ENCODE measurements at places on chromosomes 7 and 10.
A peak's percentile ranks its signal among the peaks of the same experiment; 100 is the strongest.

DNA sequence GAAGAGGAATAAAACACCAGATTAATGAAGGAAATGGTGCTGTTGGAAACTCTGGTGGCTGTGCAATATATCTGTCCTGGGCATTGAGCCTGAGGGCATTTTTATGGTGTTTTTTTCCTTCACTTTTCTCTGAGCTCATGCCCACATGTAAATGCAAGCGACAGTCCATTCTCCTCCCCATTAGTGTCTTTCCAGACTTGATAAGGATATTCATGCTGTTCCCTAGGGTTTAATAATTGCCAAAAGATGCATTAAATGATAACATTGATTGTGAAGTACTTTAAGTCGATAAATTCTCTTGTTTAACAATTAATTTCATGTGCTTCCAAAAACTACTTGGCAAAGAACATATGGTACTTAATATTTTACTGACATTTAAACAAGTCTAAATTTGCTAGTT, 384.7 kb downstream of the MDFIC start:
- DNase-seq: no peak

GRCh38 chr7:1368682-1369571, 90.3 kb downstream of the MICALL2 start:
- DNase-seq: peak; percentile 74

DNA sequence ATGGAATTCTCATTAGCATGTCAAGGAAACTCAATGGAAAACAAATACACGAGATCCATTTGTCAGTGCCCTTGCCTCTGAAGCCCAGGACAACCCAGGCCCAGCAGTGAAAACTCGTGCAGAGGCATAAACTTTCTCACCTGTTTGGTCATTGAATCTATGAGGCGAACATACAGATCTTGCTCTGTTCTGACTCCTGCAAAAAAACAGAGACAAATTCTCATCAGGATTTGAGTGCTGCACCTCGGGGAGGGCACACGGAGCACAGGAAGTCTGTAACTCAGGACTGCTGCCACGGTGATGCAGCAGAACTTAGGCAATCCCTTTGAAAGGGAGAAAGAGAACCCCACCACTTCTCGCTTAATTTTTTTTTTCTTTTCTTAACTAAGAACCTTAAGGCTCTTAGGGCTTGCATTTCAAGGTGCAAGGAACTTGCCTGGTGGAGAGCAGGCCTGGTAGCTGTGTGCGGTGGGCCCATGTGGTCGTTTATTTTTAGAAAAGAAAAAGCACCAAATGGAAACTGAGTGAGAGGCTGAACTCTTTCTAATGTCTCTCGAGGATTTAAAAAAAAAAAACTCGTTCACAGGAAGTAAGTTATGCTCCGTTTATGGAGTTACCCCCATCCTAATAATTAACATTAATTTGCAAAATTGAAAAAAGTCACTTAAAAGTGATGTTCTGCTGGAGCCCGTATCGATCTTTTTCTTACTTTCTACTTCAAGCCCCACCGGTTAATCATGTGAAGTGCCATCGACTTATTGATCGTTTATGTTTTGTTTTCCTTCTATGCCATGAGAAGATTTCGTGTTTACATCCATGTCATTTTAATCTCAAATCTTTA, 1.8 kb downstream of the EBF3 start:
- no peak for DNase-seq

DNA sequence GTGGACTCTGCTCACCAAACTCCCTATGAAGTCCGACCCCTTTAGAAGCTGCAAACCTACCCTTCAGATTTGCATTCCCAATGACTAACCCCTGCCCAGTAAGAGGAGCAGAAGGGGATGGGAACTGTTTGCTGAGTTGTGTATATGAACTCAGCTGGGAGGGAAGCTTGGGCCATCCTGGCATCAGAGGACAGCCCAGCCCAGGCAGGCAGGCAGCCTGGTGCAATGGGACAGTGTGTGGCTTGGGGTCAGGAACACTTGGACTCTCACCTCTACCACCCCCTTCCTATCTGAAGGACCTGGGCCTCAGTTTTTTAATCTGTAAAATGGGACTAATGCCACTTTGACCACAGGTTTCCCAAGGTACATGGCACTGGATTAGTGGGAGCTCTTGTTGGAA, 147.4 kb upstream of the GPR26 start:
- no peak for DNase-seq

DNA sequence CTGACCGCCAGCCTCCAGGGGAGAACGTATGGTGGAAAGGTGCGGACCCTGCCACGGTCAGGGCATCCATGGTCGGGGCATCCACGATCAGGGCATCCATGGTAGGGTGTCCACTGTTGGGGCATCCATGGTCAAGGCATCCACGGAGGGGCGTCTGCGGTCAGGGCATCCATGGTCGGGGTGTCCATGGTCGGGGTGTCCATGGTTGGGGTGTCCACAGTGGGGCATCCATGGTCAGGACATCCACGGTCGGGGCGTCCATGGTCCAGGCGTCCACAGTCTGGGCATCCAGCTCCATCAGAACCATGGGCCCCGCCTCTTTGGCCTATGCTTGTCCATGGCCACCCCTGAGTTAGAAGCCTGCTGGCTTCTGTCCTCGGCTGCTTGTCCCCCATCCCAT, 148.1 kb downstream of the ADARB2 start:
- no peak for DNase-seq

- DNase-seq: no peak
Measured at GRCh38 chr7:11232462-11232861, 258.8 kb downstream of the PHF14 start.

DNA sequence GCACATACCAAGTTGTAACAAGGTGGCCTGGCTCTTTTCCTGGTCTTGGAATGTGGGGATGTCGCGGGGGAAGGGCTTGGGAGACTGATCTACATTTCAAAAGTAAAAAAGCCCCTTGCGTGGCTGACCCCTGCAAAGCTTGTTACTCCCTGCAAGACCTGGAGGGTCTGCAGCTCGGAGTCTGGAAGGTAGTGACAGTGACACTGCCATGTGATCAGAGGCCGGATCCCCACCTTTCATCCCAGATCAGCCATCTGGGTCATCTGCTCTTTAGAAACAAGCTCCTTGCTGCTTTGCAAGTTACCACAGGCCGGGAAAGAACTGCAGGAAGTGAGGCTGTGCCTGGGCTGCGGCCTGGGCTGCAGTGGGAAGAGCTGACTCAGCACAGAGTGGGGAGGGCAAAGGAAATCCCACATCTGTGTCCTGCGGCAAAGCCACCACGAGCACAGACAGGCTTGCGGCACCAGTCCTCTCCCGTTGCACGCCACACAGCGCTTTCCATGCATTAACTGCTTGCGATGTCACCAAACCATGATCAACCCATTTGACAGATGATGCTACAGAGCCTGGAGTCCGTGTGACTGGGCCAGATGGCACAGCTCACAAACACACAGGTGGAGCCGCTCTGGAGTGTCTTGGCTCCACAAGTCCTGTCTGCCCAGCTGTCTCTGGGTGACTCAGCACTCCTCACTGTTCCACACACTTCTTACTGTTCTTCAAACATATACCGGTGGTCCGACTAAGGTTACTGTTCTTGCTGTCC, 97.7 kb downstream of the SH3PXD2A start:
- DNase-seq: peak; percentile 75

DNA sequence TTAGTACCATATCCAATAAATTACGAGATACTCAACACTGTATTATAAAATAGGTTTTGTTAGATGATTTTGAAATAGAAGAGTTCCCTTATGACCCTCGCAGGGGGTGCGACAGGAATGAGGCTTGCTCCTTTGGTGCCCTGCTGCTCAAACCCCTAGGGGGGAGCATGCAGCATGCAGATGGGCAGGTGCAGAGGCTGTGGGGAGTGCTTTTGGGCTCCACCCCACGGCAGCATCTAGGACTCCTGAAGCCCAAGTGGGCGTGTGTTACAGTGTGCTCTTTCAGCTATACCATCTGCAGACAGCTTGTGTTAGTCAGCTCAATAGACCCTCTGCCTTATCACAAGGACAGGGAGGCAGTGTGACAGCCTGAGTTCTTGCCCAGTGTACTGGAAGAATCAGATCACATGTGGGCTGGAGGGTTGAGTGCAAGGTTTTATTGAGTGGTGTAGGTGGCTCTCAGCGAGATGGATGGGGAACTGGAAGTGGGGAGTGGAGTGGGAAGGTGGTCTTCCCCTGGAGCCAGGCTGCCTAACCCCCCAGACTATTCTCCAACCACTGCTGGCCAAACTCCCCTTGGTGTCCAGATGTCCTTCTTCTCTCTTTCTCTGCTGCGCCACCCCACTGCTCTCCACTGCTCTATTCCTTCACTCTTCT, 3.1 kb upstream of the MRC1 start:
- DNase-seq: peak; percentile 77

- no peak for DNase-seq
Measured at GRCh38 chr10:32241946-32242345, 105.0 kb downstream of the EPC1 start.

DNA sequence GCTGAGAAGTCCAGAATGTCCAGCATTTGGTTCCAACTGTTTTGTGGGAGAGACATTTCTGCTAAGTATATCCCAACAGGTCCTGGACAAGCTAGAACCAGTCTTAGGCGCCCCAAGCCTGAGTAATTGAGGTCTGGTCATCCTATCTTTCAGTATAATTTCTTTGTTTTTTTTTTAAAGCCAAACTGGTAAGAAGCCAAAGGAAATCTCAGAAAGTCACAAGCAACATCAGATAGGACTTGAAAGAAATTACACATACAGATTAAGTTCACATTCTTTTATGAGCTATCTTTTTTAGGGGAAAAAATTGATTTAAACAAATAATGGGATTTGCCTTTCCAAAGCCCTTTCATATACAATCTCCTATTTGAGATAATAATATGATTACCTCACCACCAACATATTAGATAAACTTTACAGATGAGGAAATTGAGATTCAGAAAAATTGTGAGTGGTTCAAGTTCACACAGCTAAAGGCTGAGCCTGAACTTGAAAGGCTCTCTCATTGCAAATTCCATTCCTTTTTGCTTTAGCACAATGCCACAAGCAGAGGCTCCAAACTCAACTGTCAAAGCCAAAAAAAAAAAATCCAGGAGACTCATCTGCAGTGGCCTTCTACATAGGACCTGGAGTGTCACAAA, 15.0 kb downstream of the PDLIM1 start:
- DNase-seq: no peak

- peak; percentile 80 for DNase-seq
Measured at GRCh38 chr7:51430480-51431086, 114.0 kb upstream of the COBL start.

DNA sequence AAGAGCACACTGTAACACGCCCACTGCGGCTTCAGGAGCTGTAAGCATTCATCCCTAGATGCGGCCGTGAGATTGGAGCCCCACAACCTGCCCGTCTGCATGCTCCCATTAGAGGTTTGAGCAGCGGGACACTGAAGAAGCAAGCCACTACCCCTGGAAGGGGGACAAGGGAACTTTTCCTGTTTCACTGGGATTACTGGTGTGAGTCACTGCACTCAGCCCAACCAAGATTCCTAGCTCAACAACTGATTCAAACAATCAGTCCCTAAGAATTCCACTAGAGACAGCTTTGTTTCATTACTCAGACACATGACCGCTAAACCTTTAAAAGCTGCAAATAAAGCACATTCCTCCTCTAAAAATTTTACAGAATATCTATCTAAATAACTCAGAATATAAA, 69.8 kb downstream of the ORC5 start:
- DNase-seq: no peak

GRCh38 chr7:93165447-93165846, 17.3 kb upstream of the SAMD9L start:
- DNase-seq: no peak

DNA sequence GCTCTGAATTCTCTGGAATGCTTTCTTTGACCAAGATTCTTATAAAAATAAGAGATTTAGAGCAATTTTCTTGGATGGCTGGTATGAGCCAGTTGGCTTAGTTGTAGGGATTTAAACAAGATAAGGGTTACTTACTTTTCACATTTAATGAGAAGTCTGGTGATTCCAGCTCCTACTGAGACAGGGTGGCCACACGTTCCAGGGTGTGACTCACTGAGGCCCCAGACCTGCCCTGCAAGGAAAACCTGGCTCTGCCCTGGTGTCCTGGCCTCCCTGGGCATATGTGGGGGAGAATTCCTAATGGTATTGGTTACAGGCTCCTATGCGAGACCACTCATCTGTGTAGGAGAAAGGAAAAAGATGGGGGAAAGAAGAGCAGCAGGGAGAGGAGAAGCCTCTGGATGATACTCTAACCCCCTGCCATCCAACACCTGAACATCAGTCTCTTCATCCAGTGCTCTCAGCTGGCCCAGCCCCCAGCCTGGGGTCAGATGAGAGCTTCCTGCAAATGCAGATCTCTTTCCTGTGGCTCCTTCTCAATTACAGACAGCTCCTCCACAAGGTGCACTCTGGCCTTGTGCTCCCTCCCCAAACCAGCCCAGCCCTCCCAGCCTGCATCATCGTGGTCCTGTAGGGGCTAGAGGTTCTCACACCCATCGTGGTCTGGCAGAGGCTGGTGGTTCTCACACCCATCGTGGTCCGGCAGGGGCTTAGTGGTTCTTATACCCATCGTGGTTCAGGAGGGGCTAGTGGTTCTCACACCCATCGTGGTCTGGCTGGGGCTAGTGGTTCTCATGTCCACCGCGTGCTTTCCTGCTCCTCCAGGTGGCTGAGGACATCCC, 139.9 kb downstream of the EGFR start:
- no peak for DNase-seq

DNA sequence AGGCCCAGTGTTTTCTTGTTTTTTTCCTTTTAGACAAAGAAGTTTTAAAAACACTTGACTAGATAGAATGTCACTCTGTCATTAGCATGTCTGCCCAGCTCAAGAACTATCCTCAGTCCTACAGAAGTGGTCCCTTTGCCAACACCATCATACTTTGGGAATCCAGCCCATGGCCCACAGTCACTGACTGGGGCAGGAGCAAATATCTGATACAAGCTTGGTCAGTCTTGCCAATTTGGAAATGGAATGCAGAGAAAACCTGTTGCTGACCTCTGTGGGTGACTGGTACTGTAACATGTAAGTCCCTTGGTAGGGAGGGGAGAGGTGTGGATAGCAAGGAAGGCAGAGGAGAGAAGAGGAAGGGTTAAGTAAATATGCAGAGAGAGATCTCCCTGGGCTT, 47.8 kb downstream of the IPMK start:
- no peak for DNase-seq

DNA sequence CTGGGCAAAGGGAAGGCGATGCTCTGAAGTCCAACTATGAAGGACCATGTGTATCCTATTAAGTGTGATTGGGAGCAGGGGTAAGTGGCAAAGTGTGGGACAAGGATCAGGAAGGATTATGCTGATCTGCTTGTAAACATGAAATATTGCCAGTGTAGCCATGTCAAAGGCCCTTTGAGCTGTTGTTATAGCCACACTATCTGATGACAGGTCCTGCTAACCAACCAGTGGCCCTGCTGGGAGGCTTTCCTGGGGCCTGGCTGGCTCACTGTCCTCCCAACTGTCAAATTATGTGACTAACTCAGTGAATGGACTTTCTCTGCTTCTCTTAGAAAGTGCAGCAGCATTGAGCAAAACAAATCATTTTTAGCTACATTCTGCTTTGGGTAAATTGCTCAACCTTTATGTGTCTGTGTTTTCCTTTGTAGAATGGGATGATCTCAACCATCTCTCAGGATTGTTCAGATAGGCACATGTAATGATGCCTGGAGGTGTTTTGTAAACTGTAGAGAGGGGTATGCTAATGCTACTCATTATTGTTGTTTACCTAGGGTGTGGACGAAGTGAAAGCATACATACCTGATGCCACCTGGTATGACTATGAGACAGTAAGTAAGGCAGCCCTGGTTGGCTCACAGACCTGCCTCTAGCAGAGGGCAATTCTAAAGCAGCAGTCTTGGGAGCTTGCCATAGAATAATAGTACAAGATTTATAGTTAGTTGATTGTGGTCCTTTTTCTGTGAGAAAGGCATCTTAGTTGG, 47.4 kb downstream of the MGAM2 start:
- DNase-seq: no peak

Data from hematopoietic multipotent progenitor cell treated with erythropoietin and hydrocortisone succinate and interleukin-3 and kit ligand, for 6 days (in vitro differentiated cells).